ENCODE measurements at places on chromosomes 3 and 15. TPM values are rescaled to one million over a fixed set of nuclear protein-coding genes. Genes with fewer than 3 reads are reported as not detected.

Gene AADACL2
- not detected for polyA plus RNA-seq

Gene ZNF860
- polyA plus RNA-seq = 0.32 TPM

Gene FGF12
- polyA plus RNA-seq = 0.11 TPM

Gene TIMP4
- 1.8 TPM for polyA plus RNA-seq

Gene TAGLN3
- 0.09 TPM for polyA plus RNA-seq

GRCh38 chr15:38486936-38487335, 33.0 kb downstream of the FAM98B start:
- DNase-seq = no peak

- no peak for DNase-seq
Observed at GRCh38 chr3:176190755-176191154, 1006.5 kb downstream of the TBL1XR1 start.

GRCh38 chr15:55403531-55403930, 4.6 kb downstream of the CCPG1 start:
- no peak for DNase-seq

- DNase-seq = no peak
Observed at GRCh38 chr3:191715585-191715984, 254.6 kb downstream of the PYDC2 start.

GRCh38 chr15:95839367-95839782, 491.1 kb upstream of the NR2F2 start:
- no peak for DNase-seq

GRCh38 chr3:13177641-13178040, 104.4 kb upstream of the IQSEC1 start:
- DNase-seq = no peak

- no peak for DNase-seq
Observed at GRCh38 chr15:90694987-90695386, 22.2 kb upstream of the BLM start.

GRCh38 chr3:139157161-139157932, 112.7 kb upstream of the PRR23C start:
- no peak for DNase-seq

- no peak for DNase-seq
Observed at GRCh38 chr3:197471221-197472010, 84.4 kb downstream of the BDH1 start.

- no peak for DNase-seq
Observed at GRCh38 chr15:96264351-96264798, 66.1 kb upstream of the NR2F2 start.

All from BJ (cell line).